ENCODE measurements at places on chromosomes 5 and 9.

DNA sequence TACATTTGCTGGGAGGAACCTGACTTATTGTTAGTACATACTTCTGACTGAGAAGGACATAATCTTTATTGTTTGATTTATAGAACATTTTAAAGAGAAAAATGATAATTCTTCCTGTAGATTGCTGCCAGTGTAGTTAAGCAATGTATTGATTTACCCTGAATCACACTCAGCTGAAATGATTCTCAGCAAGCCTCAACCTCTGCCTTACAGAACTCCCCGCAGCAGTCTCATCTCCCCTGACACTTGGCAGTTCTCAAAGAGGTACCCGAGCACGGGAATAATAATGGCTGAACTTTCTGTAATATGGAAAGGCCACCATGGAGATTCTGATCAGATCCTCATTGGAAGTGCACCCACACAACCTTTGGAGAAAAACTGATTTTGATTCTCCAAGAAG, 74.9 kb upstream of the RFX3 start:
- DNase-seq: no peak

- DNase-seq: no peak
Measured at GRCh38 chr5:93305984-93306383, 275.0 kb downstream of the NR2F1-AS1 start.

DNA sequence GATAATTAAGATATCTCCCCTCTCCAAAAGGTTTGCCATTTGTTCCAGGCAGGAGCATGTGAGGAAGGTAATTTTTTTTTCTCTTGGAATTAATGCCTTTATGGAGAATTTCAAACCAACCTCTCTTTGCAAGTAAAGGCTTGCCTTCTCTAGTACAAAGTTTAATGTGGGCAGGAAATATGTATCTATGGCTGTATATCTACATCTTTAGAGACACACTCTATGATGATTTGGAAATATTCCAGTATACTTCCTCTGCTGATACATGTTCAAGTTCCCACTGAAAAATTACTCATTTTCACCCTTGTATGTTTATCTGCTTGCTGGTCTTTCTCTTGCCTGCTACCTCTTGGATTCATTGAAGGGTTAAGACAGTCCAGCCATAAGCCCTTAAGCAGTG, 83.5 kb upstream of the SEMA6A start:
- DNase-seq: no peak

DNA sequence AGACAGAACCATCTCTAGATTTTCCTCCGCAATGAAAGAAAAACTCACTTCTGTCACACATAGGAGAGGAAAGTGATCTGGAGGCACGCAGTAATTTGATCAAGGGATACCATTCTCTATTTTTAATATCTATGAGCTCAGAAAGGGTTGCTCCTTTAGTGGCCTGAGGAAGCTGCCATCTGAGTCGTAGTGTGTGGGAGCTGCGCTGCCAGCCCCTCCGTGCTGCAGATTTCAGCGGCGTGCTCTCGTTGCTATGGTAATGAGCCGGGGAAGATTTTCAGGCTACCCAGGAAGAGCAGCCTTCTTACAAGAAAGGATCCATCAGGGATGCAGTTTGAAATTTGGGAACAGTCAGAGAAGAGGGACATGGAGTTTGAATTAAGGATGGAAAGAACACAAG, 17.1 kb upstream of the GOLM1 start:
- DNase-seq: no peak

- DNase-seq: no peak
Measured at GRCh38 chr9:13728131-13728530, 448.6 kb upstream of the MPDZ start.

GRCh38 chr9:70816891-70817290, 304.5 kb downstream of the TRPM3 start:
- no peak for DNase-seq

GRCh38 chr5:169020102-169020501, 280.8 kb downstream of the SLIT3 start:
- DNase-seq: no peak

- DNase-seq: no peak
Measured at GRCh38 chr5:72790186-72790585, 26.3 kb upstream of the TNPO1 start.

DNA sequence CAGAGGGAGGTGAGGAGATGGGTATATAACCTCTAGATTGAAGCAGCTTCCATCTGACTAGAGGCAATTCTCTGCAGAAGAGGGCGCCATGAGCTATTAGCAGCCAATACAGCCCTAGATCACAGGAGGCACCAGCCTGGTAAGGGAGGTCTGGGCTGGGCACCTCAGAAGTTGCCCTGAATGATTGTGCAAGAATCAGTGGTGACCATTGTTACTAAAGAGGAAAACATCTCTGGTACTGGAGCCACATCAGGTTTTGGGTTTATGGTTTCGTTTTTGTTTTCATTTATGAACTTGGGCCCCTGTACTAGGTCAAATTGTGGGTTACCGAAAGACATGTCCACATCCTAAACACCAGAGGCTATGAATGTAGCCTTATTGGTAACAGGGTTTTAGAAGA, 342.0 kb downstream of the MLLT3 start:
- no peak for DNase-seq

DNA sequence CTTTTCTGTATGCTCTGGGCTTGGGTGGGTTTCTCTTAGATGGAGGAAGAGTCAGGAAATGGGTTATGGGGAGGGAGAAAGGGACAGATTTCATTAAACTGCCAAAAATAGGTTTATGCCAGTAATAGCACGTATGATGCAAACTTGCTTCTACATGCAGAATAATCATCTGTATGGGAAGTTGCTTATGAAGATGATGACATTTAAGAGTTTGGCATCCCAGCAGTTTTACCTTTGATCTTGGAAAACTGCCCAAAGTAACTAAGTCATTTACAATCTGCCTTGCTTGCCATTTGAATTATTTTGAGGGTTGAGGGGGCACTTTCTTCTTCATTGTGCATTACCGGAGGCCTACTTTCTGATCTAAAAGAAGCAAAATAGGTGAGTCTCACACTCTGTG, 282.9 kb upstream of the ANKRD55 start:
- no peak for DNase-seq

GRCh38 chr5:144971108-144971850, 800.6 kb downstream of the KCTD16 start:
- DNase-seq: no peak

- DNase-seq: no peak
Measured at GRCh38 chr5:120599576-120599975, 135.5 kb downstream of the PRR16 start.

GRCh38 chr5:72733810-72734209, 82.7 kb upstream of the TNPO1 start:
- no peak for DNase-seq

DNA sequence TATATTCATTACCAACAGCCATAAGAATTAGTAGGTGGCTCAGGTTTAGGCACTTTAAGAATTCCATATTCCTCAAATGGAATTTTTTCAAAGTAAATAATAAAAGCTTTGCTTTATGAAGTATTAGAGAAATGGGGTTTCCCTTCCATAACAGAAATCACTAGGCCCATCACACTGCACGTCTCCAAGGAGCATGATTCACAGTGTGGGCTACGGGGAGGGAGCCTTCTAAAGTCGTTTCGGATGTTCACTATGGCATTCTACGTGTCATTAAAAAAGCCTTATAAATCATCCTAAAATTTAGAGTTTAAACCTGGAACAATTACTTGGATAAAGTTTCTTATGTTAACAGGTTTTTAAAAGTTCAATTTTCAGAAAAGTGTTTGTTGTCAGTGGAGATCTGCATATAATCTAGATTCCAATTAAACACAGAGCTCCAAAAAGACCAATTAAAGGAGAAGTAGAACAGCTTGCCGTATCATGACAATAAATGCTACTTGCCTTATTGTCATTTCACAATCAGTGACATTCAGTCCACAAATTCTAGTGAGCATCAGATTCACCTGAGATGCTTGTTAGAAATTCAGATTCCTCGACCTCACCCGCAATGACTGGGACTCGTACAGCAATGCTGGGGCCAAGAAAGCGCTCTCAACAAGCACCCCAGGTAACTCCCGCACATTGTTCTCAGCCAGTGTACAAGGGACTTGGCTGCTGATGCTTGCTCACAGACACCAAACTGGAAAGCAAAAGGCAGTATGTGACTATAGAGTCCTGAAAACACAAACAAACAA, 115.7 kb downstream of the NFIB start:
- DNase-seq: no peak

DNA sequence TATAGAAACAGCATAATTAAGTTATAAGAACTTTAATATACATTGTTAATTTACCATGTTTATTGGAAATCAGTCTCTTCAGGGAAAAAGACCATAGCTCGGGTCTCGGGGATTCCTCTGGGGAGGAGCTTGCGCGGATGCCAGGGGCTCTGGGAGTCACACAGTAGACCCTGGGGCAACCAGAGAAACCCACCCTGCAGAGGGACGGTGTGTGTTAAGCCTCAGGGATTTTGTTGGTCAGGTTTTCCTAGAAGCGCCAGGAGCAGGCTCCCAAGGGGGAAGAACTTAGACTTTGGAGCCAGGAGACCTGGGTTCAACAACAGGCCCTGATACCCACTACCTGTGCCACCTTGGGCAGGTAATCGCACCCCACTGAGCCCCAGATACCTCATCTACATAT, 297.9 kb downstream of the MED10 start:
- no peak for DNase-seq

DNA sequence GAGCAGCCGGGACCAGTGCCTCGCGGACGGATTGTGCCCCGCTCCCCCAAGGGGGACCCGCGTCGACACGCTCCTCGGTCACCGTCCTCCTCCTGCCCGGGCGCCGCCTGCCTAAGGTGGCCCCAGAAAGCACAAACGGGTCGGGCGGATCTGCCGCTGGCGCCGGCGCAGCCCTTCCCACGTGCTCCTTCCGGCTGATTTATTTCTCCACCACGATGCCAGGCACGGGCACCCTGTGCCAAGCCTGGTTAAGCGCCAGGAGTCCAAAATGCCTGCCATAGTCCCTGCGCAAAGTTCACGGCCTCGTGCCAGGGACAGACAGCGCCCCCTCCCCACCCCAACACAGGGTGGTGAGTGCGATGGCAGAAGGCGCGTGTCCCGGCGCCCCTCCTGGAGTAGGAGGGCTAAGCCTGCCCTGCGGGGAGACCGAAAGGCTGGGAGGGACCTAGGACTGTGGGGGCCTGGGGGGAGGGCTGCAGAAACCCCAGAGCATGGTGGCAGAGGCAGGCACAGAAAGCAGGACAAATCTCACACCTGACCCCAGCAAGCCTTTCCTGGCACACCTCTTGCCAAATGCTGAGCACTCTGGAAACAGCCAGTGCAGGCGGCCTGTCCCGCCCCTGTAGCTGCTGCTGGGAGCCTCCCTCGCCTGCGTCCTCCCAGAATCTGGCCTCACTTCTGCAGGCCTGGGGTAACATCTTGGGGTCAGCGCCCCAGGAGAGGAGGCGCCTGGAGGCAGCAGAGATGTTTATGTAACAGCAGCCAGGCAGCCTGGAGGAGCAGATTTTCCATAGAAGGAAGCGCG, 1.1 kb upstream of the NOTCH1 start:
- peak; percentile 49 for DNase-seq

- DNase-seq: no peak
Measured at GRCh38 chr5:153888781-153889180, 149.9 kb downstream of the FAM114A2 start.

DNA sequence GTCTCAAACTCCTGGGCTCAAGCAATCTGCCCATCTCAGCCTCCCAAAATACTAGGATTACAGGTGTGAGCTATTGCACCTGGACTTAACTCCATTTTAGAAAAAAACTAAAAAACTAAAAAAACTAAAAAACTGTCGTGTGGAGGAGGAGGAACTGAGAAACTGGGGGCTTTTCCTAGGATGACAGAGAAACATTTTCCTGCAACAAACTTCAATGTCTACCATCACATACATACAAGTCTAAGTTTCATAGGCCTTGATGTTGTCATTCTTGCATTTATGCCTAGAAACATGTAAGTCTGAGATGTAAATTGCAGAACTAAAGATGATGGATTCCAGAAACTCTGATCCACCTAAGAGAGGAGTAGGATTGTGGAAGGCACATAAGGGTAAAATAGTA, 556.8 kb downstream of the RAB3C start:
- no peak for DNase-seq

- DNase-seq: no peak
Measured at GRCh38 chr5:112002376-112002775, 245.4 kb upstream of the NREP start.

DNA sequence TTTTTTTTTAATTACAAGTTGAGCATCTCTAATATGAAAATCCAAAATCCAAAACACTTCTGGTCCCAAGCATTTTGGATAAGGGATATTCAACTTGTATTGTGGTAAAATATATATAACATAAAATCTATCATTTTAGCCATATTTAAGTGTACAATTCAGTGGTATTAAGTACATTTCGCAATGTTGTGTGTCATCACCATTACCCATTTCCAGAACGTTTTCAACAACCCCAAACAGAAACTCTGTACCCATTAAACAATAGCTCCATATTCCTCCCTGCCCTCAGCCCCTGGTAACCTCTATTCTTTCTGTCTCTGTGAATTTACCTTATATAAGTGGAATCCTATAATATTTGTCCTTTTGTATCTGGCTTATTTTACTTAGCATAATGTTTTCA, 24.9 kb downstream of the TICAM2 start:
- no peak for DNase-seq

GRCh38 chr9:31608416-31608815, 776.0 kb upstream of the ACO1 start:
- no peak for DNase-seq

- DNase-seq: no peak
Measured at GRCh38 chr5:14097998-14098471, 45.1 kb upstream of the TRIO start.

- no peak for DNase-seq
Measured at GRCh38 chr5:130115686-130116085, 211.4 kb downstream of the CHSY3 start.

DNA sequence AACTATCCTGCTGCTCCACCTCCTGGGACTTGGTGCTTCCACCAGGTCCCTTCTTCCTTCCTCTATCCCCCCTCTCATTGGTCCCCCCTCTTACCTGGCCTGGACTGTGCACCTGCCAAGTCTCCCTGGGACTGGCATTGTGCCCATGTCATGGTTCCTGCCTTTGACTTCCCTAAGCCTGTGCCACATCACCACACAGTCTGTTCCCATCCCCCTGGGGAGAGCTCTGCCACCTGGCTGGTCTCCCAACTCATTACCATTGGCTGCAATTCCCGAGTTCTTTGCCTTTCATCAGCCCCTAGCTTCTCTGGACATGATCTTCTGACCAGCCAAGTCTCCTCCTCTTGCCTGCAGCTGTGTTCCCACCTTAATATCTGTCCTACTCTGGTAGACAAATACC, 180.3 kb downstream of the SREK1 start:
- no peak for DNase-seq

DNA sequence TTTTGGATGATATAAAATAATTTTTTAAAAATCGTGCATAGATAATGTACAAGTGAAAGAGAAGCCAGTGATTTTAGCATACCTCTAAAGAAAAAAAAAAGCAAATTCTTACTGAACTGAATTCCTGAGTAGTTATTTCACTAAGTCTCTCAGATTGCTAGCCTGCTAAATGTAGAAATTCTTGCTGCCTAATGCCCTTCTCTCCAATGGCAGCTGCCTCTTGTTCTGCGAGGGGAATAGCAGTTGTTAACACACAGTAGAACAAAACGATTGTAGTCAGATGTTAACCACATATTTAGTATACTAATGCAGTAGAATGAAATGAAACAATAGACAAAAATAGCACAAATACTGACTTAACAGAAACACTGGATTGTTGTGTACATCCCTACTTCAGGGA, 26.8 kb downstream of the SMAD5 start:
- DNase-seq: no peak

All from activated CD8-positive, alpha-beta memory T cell treated with anti-CD3 and anti-CD28 coated beads, Interleukin-2, amount 50 U/mL, for 4 hours (primary cell).